ENCODE measurements at places on chromosomes 5 and 9.
A peak's percentile ranks its signal among the peaks of the same experiment; 100 is the strongest.

DNA sequence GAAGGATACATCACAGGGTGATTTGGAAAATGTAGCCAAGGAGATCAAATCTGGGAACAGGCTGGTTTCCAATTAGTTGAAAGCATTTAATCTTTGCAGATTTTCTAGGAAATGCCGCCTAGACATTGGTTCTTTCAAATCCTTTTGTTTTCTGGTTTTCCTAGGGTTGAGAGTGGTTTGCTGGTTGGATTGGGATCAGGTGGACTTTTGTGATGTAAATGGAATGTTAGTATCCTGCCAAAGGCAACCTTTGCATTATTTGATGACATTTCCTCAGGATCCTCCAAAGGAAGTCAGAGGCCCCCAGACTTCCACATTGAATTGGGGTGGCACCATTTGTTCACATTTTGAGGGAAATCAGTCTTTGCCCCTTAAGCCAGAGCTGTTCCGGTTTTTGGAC is 245.5 kb upstream of the RPS23 start:
- DNase-seq: no peak

DNA sequence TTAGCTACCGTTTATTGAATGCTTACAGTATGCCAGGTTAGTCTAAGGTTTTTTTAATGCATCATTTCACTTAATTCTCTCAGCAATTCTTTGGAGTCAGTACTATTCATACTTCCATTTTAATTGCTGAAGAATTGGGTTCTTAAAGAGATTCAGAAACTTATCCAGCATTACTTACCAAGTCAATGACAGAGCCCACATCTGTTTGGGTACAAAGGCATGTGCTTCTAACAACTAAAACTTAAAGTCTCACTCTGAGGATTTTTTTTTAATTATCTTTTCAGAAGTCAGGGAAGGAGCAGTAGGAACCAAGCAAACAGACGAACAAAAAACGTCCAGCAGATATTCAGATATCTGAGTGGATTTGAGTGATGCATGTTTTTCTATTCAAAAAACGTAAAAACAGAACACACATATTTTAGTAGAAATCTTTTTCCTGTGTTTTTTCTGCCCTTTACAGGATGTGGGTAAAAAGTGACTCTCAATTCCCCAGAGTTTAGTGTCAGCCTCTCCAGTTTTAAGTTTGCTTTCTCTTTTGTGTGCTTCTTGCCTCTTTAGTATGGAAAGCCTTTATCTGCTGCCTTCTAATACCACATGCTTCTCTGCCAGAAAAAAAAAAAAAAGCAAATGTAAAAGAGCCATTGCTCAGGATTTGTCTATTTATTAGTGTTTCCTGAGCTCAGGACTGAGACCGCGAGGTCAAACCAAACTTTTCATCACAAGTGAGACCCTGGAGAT is 118.0 kb downstream of the PRKACG start:
- peak; percentile 3 for DNase-seq

DNA sequence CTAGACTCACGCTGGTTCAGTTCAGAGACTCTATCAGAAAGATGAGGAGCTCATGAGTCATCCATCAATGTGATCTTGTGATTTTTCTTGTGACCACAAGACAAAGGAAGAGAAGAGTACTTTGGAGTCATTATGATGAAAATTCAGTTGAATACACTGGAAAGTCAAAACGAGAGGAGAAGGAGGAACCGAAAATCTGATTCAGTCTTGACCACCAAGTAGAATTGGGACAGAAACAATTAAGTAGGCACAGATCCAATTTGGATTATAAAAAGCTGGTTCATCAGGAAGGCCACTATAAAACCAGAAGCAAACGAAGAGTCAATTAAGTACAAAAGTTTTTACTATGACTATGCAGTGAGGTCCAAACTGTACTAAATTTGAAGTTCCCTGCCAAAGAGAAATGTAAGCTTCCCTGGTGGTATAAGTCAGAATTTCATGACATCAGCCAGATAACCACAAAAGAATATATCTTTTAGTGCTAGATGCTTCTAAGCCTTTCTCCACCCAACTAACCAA is 90.9 kb downstream of the THBS4 start:
- DNase-seq: peak; percentile 60

- DNase-seq: no peak
These were observed 18.8 kb upstream of the CER1 start for GRCh38 chr9:14741369-14741768.

GRCh38 chr9:110499608-110500007 is 79.9 kb downstream of the SVEP1 start:
- DNase-seq: no peak

- no peak for DNase-seq
These were observed 354.6 kb downstream of the BNC2 start for GRCh38 chr9:16515879-16516301.

- no peak for DNase-seq
These were observed 71.8 kb upstream of the PPARGC1B start for GRCh38 chr5:149658299-149658698.
